Activated CD8-positive, alpha-beta memory T cell treated with anti-CD3 and anti-CD28 coated beads for 24 hours (primary cell): ENCODE measurements at places on chromosomes 5 and 9.

- DNase-seq: no peak
These were observed 102.2 kb downstream of the ADAMTS12 start for GRCh38 chr5:33789567-33789957.

DNA sequence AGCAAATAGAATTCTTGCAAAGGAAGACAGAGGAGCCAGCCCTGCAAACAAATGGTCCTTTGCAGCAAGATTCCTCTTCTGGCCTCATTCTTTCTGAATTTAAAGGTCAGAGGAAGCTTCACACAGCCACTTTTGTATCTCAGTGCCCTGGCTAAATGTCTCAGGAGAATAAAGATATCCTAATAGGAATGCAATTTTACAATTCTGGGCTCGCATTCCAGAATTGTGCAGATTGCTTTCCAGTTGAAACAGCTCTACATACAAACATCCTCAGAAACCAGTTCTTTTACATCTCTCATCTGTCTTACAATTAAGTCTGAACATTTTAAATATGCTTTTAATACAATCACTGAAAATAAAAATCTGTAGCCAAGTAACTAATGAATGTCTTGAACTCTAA lies 14.6 kb upstream of the ACOT12 start:
- no peak for DNase-seq

DNA sequence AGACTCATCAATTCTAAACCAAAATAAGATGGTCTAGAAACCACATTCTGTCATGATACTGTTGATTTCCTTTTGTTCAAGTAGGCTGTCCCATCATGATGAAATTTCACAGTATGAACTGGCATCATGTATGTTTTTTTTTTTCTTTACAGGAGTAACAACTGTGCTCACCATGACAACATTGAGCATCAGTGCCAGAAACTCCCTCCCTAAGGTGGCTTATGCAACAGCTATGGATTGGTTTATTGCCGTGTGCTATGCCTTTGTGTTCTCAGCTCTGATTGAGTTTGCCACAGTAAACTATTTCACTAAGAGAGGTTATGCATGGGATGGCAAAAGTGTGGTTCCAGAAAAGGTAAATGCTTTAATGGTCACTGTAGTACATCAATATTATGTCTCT lies 47.6 kb downstream of the GABRA1 start:
- no peak for DNase-seq

- no peak for DNase-seq
These were observed 81.0 kb downstream of the NDUFAF2 start for GRCh38 chr5:61026004-61026403.

DNA sequence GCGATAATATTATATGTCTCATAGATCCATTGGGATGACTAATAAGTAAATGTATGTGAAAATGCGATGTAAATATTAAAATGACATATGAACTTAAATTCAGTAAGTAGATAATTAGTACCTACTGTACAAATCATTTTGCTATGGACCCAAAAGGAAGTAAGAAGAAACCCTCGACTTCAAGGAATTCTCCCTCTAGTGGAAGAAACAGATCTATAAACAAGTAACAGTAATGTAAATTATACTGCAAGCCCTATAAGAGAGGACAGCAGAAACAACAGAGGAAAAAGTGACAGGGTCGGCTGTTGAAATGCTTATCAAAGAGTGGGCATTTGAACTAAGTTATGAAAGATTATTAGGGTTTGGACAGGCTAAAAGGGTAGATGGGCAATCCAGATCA lies 320.3 kb downstream of the DMAC1 start:
- no peak for DNase-seq

GRCh38 chr5:20536813-20537212 lies 548.8 kb upstream of the CDH18 start:
- DNase-seq: no peak

GRCh38 chr9:92723801-92724323 lies 40.8 kb downstream of the BICD2 start:
- DNase-seq: peak; percentile 30

- peak; percentile 83 for DNase-seq
These were observed 457 bp downstream of the UGCG start for GRCh38 chr9:111896942-111897600.

DNA sequence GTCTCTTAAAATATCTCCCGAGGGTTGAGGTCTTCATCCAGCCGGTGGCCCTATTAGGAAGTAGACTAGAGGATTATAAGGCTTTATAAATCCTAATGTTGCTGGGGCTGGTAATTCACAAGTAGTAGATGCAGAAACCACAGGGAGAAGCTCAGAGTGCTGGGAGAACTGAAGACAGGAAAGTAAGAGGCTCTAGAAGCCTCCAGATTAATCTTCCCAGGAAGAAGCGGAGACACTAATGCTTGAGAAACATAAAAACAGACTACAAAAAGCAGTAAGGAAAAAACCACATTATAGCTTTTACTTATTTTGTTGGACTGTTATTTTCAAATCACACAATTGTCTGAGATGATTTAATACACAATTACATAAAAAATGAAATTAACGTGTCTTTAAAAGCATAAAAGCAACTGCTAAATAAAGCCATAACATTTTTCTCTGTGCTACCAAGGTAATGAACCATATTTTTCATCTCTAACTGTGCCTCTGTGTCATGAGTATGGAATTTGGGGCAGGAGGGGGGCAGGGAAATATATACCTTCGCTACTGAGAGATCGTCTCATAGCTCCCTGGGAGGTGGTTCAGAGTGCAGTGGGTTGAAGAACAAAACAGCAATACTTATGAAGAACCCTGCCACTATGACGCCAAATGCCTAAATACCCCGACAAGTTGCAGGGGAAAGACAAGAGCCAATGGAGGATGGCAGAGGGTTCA lies 806.2 kb upstream of the WWC1 start:
- DNase-seq: no peak

- DNase-seq: no peak
These were observed 8.0 kb upstream of the PCA3 start for GRCh38 chr9:76756268-76756640.

DNA sequence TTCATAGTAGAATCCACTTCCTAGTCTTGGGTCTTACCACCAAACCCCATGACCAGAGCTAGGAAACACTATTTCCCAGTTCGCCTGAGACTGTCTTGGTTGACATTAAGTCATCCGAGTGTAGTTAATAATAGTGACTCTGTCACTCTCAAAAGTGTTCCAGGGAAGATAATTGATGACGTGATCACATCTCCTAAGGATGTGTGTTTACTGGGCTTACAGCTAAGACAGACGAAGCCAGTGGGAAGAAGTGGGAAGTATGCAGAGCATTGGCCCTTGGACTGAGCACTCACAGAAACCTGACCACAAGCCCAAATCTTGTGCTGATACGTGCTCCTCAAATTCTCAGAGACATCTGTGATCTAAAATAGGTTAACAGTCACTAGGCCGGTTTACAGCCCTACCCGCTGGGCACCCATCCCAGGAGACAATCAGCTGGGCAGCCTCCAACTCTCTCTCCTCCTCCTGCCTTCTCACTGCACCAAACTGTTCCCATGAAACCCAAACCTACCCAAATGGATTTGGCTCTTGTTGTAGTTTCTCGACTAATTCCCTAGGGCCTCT lies 316.6 kb downstream of the TLE1 start:
- DNase-seq: no peak

GRCh38 chr5:16306812-16307211 lies 127.2 kb upstream of the MARCHF11 start:
- DNase-seq: no peak

GRCh38 chr5:133334796-133335639 lies 277.3 kb downstream of the FSTL4 start:
- DNase-seq: no peak

- no peak for DNase-seq
These were observed 182.4 kb upstream of the ATP10B start for GRCh38 chr5:161034451-161034850.

- peak; percentile 93 for DNase-seq
These were observed at the start of gene MAP3K1 for GRCh38 chr5:56814963-56815657. MAP3K1 (plus strand) TSS chr5:56815549; CDS start chr5:56815574, 25 bp downstream.

- DNase-seq: no peak
These were observed 52.6 kb upstream of the RUFY1 start for GRCh38 chr5:179497636-179498340.

GRCh38 chr9:98193336-98193944 lies 1.0 kb upstream of the CORO2A start:
- DNase-seq: no peak

DNA sequence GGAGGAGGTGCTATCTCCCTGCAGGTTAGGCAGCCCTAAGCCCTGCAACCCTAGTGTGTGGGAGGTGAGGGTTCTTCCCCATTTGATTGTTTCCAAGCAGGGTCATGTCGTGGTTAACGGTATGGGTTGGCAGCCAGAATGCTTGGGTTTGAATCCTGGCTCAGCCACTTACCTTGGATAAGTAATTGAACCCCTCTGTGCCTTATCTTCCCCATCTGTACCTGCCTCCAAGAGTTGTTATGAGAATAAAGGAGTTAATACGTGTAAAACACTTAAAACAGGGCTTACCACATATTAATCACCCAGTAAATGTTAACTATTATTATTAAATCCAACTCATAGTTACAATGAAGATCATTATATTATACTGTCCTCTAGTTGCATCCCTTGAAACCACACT lies 52.2 kb upstream of the SPATA31E1 start:
- no peak for DNase-seq

GRCh38 chr5:151240924-151241635 lies 11.9 kb upstream of the GM2A start:
- no peak for DNase-seq

DNA sequence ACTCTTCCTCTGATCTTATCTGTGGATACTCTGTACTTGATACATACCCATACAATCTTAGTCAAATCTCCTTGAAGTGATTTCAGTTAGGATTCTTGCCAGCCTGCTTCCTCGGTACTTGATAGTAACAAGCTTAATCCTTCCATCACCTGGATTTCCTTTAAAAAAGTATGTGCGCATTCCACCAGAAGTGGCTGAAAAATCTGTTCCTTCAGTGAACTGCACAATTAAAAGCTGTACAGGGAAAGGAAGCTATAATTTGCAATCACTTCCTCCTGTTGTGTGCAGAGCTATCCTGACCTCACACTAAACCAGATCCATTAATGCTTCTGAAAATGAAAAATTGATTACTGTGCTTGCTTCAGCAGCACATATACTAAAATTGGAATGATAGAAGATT lies 47.3 kb downstream of the PWWP2A start:
- no peak for DNase-seq

DNA sequence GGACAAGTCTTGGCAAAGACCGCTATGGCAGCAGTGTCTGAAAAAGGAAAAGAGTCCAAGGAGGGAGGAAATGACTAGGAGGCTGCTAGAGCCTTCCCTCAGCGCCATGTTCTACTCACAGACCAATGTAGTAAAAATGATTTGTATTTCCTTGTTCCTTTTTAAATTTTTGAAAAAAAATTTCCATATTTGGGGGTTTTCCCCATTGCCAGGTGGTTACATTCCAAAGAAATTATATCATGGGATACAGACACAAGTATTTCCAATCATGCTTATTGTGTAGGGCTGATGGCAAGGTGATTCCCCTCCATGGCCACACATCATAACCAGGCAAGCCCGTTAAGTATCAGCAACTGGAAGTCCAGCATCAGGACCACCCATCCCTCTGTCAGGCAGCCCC lies 138.2 kb downstream of the PIP5K1B start:
- DNase-seq: no peak

- no peak for DNase-seq
These were observed 755.7 kb downstream of the TLR4 start for GRCh38 chr9:118459913-118460312.

DNA sequence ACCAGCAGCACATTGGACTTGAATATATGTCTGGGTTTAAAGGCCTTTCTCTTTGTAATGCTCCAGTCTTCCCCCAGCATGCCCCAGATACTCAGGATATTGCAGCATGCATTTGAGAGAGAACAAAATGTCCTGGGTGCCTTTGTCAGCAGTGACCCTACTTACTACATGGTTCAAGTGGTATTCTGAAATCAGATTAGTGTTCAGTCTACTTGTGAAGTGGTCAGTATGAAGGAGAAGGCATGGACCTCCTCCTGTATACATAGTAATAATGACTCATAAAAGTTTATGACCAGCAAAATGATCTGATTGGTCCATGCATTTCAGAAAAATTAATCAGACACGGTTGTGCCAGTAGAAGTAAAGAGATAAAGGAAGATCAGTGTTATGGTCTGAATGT lies 25.4 kb downstream of the GPR21 start:
- no peak for DNase-seq

- DNase-seq: peak; percentile 83
These were observed 22.2 kb upstream of the JADE2 start for GRCh38 chr5:134503088-134503936.

DNA sequence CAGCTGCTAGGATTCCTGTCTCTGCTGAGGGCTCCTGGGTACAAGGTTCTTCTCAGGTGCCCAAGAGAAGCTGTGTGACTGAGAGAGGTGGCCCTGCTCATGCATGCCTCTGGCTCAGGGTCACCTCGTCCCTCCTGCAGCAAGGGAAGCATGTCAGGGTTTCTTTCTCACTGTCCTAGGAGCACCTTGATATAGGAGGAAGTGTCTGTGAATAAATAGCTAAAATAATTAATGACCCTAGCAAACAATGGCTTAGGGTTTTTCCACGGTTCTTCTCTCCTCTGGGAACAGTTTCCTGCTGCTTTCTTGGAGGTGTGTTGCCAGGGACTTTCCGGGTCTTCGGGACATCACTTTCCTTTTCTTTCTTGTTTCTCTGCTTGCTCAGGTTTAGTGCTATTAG lies 87.2 kb downstream of the ARHGAP26 start:
- DNase-seq: no peak

GRCh38 chr5:95184924-95185323 lies 100.0 kb downstream of the MCTP1 start:
- no peak for DNase-seq

DNA sequence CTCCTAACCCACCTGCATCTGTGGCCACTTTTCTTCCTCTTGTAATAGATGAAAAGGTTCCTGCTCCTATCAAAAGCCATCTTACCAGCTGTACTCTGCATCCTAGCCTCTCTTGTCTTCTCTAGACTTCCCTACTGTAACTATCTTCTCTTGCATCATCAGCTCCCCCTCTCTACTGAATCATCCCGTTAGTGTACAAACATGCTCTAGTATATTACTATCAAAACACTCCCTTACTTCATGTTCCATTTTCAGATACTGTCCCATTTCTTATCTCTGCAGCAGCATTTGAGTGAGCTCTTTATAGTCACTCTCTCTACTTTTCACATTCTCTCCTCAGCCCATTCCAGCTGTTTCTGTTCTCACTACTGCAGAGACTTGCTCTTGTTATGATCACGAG lies 2.8 kb downstream of the SRA1 start:
- no peak for DNase-seq

DNA sequence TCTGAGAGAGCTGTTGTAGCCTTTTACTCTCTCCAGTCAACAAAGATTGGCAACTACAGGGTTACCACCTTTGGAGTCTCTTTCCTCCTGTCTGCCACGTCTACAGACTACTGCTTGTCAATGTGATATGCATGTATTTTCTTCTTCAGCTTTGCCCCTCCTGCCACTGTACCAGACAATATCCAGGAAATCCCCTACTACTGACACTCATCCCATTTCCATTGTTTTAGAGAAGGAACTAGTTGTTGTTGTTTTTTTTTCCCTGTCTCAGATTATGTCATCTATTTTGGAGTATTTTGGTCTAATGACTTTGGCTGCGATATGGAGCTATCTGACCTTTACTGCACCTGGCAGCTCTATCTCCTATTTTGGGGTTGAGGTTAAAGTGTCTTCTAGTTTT lies 50.1 kb upstream of the MACIR start:
- no peak for DNase-seq
